D721Med (cell line): ENCODE measurements at places on chromosomes 3 and 15.

GRCh38 chr3:134351427-134351826 lies 22.8 kb downstream of the AMOTL2 start:
- no peak for DNase-seq

- no peak for DNase-seq
These were observed 91.1 kb upstream of the RNF7 start for GRCh38 chr3:141646760-141647561.

- no peak for DNase-seq
These were observed 109.5 kb downstream of the PGPEP1L start for GRCh38 chr15:98898122-98898521.

DNA sequence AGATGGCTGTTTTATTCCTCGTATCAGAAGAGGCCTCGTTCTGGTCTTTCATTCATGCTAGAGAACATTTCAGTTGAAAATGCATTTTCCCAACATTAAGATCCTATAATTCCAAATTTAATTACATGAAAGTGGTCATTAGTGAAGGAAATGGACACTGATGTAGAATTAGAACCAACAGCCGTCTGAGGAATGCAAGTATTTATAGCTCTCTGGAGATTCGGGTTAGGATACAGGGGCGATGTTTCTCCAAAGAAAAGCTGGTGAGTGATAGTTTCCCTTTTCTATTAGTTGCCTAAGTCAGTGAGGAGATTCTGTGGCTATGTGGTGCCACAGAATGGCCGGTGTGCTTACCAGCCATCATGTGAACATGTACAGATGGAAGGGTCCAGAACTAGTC lies 109.0 kb upstream of the IL12A start:
- DNase-seq: no peak

DNA sequence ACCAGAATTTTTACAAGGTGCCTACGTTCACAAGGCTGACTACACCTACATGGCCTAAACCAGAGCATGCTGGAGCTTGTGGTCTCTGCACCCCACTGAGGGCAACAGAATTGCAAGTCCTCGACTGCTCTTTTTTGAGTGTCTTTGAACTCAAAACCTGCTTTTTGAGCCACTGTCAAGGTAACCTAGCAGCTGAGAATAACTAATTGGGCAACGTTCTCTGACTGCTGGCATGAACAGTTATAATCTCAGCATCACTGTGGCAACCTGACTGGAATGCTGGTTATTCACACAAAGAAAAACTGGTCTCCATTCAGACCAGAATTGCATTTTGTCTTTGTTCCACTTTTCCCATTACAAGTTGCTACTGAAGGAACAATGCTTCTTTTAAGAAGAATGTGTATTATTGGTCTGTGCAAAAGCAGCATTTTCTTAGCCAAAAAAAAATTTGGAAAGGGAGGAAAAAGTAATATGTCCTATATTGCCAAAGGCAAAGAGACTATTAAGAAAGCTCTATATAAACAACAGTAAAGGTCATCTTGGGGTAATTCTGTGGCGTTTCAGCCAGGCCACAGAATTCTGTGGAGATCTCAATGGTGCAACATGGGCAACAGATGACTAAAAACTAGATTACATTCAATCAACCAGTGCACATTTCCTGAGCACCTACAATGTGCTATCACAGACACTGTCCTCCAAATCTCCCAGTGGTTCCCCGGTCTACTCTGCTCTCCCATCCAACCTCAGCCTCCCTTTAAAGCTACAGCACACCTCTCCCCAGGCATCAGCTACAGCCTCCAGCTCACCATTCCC lies 76.8 kb downstream of the TNIK start:
- DNase-seq: no peak

DNA sequence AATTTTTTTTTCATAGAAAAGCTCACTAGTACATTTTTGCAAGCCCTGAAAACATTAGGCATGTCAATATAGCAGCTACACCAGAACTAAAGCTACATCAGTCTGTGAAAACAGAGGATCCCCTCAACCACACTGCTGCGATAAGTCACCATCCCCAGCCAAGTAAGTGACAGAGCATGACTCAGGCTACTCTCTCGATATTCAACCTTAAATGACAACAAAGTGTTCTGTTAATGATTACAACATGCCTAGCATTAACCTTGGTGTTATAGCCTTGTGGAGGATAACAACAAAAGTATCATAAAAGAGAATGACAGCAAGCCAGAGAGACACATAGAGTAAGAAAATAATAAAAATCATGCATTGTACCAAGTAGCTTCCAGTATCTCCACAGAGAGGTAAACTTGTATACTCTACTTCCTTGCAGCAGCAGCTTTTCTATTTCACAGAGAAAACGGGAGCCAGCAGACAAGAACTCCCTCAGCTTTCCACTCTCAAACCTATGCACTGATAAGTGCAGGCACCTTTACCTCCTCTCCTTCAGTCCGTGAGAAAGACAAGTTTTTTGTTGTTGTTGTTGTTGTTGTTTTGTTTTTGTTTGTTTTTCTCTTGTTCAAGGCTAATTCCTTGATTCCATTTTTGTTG lies 76.6 kb downstream of the GBE1 start:
- DNase-seq: no peak

DNA sequence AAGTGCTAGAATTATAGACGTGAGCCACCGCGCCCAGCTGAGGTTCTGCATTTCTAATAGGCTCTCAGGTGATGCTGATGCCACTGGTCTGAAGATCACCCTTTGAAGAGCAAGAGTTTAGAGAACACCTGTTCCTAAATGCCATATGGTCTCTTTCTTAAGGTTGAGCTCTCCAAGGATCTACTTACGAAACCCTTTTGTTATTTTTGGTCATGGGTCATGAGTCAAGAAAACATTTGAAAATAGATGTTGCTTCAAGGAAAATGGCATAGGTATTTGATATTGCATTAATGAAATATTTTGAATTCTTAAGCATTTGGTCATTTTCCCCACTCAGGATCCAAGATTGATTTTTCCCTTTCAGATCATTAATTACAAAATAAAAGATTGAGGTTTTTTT lies 74.7 kb upstream of the SOX2 start:
- DNase-seq: no peak
